ENCODE measurements at places on chromosomes 11 and 22.

GRCh38 chr11:118049771-118050170 lies 27.1 kb upstream of the TMPRSS4 start:
- no peak for DNase-seq

DNA sequence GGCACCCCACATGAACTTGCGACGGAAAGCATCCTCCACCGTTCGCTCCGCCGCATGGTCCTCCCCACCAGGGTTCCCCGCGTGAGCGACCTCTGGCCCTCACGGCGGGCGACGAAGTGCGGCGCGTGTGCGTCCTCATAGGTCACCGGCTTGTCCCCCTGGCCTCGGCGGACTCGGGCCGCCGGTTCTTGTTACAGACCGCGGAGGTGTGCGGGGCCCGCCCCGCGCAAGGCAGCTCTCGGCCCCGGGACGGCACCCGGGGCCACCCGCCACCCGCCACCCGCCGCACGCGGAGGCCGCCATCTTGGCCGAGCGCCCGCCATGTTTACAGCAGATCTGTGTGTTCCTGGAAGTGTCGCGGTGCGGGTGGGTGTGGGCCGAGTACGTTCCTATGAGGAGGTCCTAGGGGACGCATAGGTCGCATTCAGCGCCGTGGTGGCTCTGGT lies 3.5 kb upstream of the IFITM2 start:
- DNase-seq = no peak

- DNase-seq = peak; percentile 88
Observed at GRCh38 chr22:49929211-49929979, 11.0 kb downstream of the CRELD2 start.

- DNase-seq = no peak
Observed at GRCh38 chr11:97751952-97752351, 1268.8 kb upstream of the CNTN5 start.

GRCh38 chr22:39960791-39961746 lies 872 bp downstream of the TMA7B start:
- DNase-seq = peak; percentile 66

DNA sequence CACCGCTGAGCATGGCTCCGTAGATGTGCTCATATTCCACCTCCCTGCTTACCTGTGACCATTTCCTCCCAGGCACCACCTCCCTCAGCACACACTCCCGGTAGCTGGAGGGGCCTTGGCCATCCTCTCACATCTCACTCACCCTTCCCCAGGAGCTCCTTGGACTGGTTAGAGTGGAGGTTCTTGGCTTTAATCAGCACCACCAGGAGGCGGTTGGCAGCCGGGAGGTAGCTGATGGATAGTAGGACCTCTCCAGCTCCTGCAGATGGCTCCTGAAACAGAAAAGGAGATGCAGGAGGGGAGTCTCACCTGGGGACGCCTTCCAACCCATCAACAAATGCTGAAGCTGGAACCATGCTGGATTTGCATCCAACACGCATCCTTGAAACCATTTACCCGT lies 39.9 kb downstream of the SYT13 start:
- no peak for DNase-seq

- no peak for DNase-seq
Observed at GRCh38 chr11:13388741-13389140, 74.3 kb downstream of the BTBD10 start.

- peak; percentile 9 for DNase-seq
Observed at GRCh38 chr11:35714882-35715627, 52.5 kb downstream of the TRIM44 start.

DNA sequence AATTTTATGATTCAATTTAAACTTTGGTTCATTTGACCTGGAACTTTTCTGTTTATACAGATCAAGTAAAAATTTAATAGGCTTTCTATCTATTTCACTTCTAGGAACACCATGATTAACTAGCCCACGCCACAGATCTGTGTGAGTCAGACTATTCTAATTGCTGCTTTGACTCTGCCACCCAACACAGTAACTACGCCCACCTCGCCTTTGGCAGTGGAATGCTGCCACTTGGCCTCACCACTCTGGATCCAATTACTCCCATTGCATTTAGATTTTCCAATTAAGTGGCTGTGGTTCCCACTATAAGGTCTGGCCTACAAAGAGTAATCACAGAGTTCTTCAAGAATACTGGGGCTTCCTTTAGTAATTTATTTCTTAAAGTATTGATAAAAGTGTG lies 46.6 kb upstream of the LIN7C start:
- DNase-seq = no peak

GRCh38 chr22:20427104-20427944 lies 10.3 kb downstream of the SCARF2 start:
- DNase-seq = no peak

- DNase-seq = no peak
Observed at GRCh38 chr11:61954851-61955421, 4.8 kb downstream of the BEST1 start.

- no peak for DNase-seq
Observed at GRCh38 chr22:31532060-31532459, 35.7 kb downstream of the SFI1 start.

GRCh38 chr22:44214764-44215163 lies 34.0 kb downstream of the PARVG start:
- DNase-seq = no peak

- no peak for DNase-seq
Observed at GRCh38 chr11:99865951-99866350, 821.1 kb upstream of the ARHGAP42 start.

DNA sequence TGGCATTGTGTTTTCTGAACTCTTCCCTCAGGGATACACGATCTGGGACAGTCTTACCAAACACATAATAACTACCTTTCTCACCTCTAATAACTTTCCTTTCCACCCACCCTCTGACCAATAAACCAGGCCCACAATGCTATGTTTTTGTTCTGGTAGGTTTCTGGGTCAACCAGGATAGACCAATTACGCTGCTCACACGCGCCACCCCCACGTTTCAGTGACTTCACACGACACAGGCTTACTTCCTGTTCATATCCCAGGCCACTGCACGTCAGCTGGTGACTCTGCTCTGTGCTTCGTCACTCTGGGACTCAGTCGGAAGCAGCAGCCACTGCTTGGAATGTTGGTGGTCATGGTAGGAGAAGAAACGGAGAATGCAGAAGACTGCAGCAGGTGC lies 2.5 kb downstream of the KRTAP5-4 start:
- DNase-seq = no peak

DNA sequence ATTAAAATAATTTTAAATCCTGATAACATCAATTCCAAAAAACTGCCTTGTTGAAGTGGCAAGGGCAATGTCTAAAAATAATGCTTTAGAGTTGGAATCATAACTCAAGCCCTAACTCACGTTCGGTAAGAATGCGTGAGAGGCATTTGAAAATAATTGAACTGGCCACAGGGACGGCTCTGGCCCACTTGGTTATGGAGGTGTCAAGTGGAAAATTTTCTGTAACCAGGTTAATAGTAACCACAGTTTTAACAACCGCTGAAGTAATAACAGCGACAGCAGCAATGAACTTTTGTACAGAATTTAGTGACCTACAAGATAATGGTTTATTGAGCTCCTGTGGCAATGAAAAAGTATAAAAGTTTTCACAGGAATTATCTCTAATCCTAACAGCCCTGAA lies 79.4 kb downstream of the ETS1 start:
- DNase-seq = no peak

DNA sequence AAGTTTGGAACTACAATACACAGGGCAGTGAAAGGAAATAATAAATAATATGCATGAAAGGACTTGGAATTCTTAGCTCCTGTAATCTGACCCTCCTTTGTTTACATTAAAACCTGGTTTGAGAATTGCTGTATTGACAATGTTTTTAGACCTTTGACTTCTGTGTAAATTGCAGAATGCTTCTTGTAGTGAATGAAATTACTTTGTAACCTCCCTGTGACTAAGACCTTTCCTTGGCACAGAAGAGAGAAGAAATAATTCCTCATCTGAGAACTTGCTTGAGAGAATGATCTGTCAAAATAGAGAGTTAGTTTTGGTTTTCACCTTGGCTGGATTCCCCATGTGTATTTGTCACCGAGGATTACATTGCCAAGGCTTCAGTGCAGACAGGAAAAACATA lies 640.0 kb upstream of the ANO5 start:
- DNase-seq = no peak

GRCh38 chr11:65773784-65774411 lies 6.9 kb downstream of the AP5B1 start:
- no peak for DNase-seq

Measured in GM19239 (cell line).